PC-3 (cell line): ENCODE measurements at places on chromosomes 7 and 10.

DNA sequence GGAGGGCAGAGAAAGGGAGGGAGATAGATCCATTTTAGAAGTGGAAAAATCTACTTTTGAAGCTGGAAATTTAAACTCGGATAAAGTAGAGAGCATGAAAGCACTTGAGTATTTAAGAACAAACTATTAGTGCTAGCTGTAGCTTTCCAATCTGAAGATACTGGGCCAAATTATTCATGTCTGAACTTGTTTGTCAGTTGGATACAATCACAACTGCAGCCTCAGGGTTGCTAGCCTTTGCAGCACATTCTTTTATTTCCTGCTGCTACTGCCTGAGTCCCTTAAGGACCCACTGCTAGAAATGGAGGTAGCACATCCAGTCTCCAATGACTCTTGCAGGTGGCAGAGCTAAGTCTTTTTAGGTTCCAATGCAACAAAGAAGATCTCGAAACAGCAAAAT is 8.3 kb upstream of the SLC25A13 start:
- peaks cover 36% of the 10 kb centered on the region for H3K4me1 ChIP-seq
- no peak overlapping the region for H3K27ac ChIP-seq
- H3K27me3 ChIP-seq: no peaks in the 10 kb centered on the region
- no peak for DNase-seq

GRCh38 chr7:50184271-50184990 is 91.4 kb upstream of the ZPBP start:
- H3K4me1 ChIP-seq: no peaks in the 10 kb centered on the region
- H3K4me3 ChIP-seq: no peak overlapping the region
- H3K27me3 ChIP-seq: peaks cover 58% of the 10 kb centered on the region
- H3K27ac ChIP-seq: no peak overlapping the region
- DNase-seq: no peak

GRCh38 chr10:22251751-22252223 is 34.0 kb upstream of the EBLN1 start:
- H3K27me3 ChIP-seq: no peaks in the 10 kb centered on the region
- no peaks in the 10 kb centered on the region for H3K36me3 ChIP-seq
- peaks cover 31% of the 10 kb centered on the region for H3K4me1 ChIP-seq

DNA sequence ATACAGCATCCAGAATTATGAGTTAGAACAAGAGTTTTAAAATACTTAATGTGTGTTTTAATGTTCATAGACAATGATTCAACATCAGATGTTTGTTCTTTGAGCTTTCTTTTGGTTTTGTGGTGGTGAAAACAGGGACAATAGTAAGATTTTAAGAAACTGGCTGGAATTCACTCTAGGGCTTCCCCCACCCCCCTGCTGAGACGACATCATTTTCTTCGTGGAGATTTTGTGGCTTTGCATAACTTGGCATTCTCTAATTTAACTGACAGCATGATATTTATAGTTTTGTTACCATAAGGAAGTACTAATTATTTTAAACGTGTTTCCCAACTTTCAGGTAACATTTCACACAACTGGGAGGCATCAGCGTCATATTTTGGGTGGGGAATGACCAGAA is 184.1 kb downstream of the BICC1 start:
- no peak overlapping the region for H3K4me3 ChIP-seq
- H3K4me1 ChIP-seq: peaks cover 7% of the 10 kb centered on the region
- DNase-seq: no peak
- H3K27me3 ChIP-seq: peaks cover 15% of the 10 kb centered on the region; the same call in 1 of the 2 replicates
